AG08396 (cell line): ENCODE measurements at places on chromosomes 2 and 18.

GRCh38 chr2:30688956-30689401, 118.3 kb downstream of the CAPN13 start:
- no peak for DNase-seq

DNA sequence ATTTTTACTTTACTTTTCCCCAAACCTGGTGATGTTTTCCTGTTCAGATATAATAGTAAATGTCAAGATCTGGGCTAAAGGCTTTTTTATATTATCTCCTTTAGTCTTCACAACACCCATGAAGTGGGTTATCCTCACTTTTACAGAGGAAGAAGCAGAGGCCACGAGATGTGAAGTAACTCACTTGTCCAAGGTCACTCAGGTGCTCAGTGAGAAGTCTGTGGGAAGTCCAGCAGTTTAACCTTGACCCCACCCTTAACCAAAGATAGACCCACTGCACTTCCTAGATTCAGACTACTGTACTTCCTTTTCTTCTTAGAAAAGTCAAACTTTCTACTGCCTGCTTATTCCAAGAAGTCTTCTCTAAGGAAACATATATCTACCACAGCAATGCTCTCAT, 56.3 kb upstream of the STAT1 start:
- DNase-seq = no peak

- no peak for DNase-seq
Observed at GRCh38 chr2:175687465-175687864, 314.6 kb downstream of the LNPK start.

DNA sequence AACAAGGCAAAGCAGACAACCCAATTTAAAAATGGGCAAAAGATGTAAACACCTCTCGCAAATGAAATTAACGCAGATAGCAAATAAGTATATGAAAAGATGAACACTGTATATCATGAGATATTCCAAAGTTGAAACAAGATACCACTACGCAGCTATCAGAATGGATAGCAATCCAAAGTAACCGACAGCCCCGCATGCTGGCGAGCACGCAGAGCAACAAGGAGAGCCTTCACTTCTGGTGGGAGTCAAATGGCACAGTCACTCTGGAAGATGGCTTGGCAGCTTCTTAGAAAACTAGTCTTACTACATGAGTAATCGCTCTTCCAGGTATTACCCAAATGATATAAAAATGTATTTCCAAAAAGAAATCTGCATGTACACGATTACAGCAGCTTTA, 1.4 kb downstream of the NDUFA10 start:
- no peak for DNase-seq

GRCh38 chr2:72883356-72883962, 3.7 kb upstream of the SPR start:
- peak; percentile 63 for DNase-seq

GRCh38 chr2:102986826-102987490, 225.1 kb downstream of the TMEM182 start:
- no peak for DNase-seq

- DNase-seq = no peak
Observed at GRCh38 chr2:173008786-173009185, 66.9 kb upstream of the MAP3K20 start.

GRCh38 chr2:176138526-176138922, 9.0 kb downstream of the HOXD8 start:
- no peak for DNase-seq

GRCh38 chr2:240411261-240412160, 24.0 kb upstream of the GPC1 start:
- no peak for DNase-seq

DNA sequence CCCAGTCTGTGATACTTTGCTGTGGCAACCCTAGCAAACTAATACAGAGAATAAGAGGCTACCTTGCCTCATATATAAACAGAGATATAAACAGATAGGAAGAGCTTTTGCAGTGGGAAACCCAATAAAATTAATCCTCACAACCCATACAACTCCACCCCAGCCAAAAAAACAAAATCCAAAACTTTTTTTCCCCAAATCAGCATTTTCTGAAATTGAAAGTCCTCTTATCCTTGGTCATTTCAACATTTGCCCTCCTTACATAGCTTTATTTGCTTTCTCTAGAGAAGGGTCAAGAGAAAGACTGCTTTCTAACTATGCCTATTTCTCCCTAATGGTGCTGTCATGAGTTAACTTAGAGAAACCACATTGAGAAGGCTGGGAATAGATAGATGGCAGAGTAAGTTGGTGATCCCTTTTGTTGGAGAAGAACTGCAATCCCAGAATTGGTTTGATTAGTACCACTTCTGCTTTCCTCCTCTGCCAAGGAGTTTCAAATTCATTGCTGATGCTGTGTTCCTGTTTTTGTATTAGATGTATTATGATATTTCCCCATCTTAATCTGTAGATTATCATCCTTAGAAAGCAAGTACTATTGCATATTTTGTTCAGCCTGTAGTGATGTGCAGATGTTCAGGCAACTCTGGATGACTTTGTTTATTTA, 76.5 kb upstream of the B3GNT2 start:
- DNase-seq = no peak
